ENCODE measurements at places on chromosomes 6 and 20.

GRCh38 chr6:33314943-33315792 lies 1.3 kb upstream of the TAPBP start:
- DNase-seq, result no peak

DNA sequence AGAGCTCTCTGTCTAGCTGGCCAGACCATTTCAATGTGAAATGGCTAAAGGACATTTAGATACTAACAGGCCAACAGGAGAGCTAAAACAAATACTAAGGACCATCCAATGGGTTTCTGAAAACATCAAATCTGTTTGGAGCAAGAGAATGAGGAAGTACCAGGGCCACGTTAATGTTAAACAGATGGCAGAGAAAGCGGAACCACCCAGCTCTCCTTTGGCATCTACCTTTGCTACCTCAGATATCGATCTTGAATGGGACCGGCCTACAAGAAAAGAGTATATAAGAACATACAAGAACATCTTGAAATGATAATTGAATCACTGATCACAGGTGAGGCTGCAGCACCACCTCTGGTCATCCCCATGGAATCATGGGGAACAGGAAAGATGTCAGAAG lies 31.8 kb downstream of the KCNK5 start:
- no peak for DNase-seq

- no peak for DNase-seq
Observed at GRCh38 chr6:54992789-54993188, 146.2 kb downstream of the FAM83B start.

DNA sequence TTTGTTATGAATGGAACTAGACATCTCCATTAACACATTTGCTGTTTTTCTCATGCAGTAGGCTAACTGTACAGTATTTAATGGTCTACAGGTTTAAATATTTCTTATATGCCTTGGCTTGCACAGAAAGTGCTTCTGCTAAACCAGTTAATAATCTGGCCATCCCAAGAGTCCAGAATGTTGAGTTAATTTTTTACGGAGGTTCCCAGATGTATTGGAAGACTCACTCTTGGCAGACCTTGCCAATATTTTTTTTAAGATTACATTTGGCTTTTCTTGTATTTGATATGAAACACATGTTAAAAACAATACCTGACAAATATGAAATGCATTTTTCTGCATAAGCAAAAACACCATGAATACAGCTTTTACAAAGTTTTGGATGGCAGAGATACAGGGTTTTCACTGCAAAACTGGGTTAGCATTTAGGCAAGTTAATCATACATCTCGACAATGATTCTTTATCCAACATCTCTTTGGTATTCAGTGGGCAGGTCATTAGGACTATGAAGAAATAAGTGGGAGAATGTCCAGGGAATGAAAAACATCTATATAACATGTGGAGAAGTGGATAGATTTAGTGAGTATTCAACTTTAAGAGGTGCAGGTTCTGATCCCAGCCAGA lies 94.0 kb downstream of the SGK1 start:
- DNase-seq, result no peak

GRCh38 chr6:150032598-150032997 lies 7.3 kb upstream of the RAET1L start:
- no peak for DNase-seq

GRCh38 chr20:9214685-9215084 lies 145.8 kb downstream of the PLCB4 start:
- no peak for DNase-seq

DNA sequence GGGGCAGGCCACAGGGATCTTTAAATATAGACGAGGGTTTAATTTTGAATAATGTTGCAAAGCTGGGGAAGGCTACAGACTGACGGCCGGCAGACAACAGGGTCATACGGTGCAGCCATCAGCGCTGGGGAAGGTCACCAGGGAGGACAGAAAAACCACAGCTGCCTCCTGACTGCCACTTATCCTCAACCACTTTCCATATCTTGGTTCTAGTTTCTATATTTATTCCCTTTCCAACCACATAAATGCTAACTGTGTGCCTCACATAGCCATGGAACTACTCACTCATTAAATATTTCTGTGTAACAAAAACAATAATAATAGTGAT lies 85.7 kb upstream of the AGPAT4 start:
- DNase-seq, result no peak

GRCh38 chr20:57780398-57780797 lies 70.6 kb upstream of the PMEPA1 start:
- DNase-seq, result no peak

DNA sequence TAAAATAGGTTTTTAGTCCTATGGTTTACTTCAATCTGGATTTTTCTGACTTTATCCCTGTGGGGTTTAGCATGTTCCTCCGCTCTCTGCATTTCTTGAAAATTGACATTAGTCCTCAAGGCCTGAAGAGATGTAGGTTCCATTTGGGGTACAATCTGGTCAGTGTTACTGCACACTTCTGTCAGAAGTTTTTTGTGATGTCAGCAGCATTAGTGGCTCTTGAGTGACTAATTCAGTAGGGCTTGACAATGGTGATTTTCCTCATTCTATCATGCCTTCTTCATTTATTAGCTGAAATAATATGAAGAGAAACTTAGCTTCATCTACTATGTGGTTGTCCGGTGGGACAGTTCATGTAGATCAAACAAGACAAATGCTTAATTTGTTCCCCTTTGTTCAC lies 114.6 kb downstream of the PDE10A start:
- no peak for DNase-seq

- no peak for DNase-seq
Observed at GRCh38 chr6:141264101-141264500, 868.6 kb upstream of the GJE1 start.

DNA sequence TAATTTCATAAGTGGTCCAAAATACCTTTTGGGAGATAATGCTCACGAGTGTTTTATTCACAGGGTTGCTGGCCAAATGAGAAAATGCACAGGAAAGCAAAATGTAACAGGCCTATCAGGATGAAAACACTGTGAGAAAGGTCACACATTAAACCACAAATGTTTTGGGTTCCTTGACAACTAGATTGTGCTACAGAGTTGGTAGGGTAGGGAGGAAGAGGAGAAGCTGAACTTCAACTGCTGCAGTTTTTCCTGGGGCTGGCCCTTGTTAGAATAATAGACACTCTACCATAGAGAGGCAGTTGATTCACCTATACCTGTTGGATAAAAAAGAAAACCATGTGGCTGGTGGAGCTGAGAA lies 28.1 kb upstream of the PAQR8 start:
- DNase-seq, result no peak

- no peak for DNase-seq
Observed at GRCh38 chr6:154487367-154488247, 22.9 kb downstream of the CNKSR3 start.

GRCh38 chr20:34375977-34376430 lies 12.9 kb downstream of the ITCH start:
- DNase-seq, result no peak

- DNase-seq, result no peak
Observed at GRCh38 chr6:112879920-112880413, 532.8 kb downstream of the RFPL4B start.

GRCh38 chr20:4161401-4162251 lies 146.3 kb upstream of the RNF24 start:
- peak; percentile 19 for DNase-seq

DNA sequence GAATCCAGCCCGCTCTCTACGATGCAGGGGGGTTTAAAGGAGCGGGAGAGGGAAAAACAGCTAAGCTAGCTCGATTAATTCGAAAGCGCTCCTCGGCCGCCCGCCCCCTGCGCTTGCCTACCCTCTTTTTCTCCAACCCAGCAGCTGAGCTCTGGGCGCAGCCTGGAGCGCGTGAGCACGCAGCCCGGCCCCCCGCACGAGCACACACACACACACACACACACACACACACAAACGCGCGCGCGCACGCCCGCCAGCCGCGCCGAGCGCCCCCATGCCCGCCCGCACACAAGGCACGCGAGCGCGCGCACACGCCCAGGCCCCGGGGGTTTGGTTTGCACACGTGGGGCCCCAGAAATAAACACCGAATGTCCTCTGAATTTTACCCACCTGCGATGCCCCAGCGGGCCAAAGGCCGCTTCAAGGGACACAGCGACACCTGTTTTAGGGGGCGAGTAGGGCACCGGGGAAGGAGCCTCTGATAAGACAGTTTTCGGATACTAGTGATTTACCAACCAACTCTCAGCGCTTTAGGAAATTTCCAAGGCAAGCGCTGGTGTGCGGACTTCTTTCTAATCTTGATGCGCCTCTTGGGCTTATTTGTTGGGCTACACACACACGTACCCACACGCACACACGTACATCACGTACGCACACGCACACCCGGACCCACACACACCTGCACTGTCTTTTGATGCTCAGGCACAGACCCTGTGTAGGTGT lies 802 bp upstream of the NRN1 start:
- DNase-seq, result no peak

- no peak for DNase-seq
Observed at GRCh38 chr20:37455659-37456058, 65.4 kb upstream of the NNAT start.

DNA sequence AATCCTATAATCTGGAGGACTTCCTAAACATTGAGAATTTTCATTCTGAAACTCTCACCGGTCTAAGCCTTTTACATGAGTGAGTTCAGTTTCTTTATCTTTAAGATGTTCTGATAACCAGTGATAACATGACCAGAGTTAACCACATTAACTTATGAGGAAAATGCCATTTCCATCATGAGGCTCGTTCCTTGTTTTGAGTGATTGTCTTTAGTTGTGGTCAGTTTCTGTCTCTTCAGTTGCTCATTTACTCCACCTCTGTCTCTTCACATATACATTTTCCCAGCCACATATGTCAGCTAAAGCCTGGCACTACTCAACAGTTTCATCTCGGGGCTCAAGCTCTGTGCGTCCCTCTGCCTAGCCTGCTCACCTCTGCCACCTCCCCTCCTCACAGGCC lies 70.4 kb downstream of the JAG1 start:
- no peak for DNase-seq

GRCh38 chr6:33992191-33992590 lies 153.7 kb downstream of the GRM4 start:
- DNase-seq, result no peak

- DNase-seq, result peak; percentile 37
Observed at GRCh38 chr20:33733654-33734576, 2.1 kb downstream of the ZNF341 start.

DNA sequence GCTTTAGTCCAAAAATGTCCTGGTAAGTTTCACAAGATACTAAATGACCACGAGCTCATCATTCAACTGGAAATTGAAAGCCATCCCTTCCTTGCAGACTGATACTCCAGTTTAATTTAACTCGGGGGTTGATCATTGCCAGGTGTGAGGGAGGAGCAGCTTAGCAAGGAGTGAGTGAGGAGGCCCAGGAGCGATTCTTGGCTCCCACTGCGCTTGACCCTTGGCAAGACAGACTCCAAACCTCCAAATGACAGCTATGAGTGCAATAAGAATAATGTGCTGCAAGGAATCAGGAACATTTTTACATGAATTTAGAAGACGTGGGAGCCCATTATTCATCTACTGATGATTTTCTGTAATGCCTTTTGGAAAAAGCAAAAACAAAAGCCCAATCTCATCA lies 64.9 kb downstream of the LAMA4 start:
- DNase-seq, result no peak

DNA sequence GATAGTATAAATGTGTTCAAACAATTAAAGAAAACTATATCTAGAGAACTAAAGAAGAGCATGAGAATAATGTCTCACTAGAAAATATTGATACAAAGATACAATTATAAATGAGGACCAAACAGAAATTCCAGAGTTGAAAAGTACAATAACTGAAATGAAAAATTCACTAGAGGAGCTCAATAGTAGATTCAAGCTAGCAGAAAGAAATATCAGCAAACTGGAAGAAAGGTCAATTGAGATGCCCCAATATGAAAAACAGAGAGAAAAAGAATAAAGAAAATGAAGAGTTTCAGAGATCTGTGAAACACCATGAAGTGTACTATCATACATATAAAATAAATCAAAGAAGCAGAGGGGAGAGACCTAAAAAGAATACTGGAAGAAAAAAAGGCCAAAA lies 18.0 kb upstream of the BRPF3 start:
- DNase-seq, result no peak

DNA sequence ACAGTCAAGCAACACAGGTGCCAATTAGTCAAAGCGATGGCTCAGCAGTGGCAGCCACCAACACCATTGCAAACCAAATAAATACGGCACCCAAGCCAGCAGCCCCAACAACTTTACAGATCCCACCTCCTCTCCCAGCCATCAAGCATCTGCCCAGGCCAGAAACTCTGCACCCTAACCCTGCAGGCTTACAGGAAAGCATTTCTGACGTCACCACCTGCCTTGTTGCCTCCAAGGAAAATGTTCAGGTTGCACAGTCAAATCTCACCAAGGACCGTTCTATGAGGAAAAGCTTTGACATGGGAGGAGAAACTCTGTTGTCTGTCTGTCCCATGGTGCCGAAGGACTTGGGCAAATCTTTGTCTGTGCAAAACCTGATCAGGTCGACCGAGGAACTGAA lies 30.6 kb downstream of the KHDC1L start:
- DNase-seq, result no peak

- DNase-seq, result no peak
Observed at GRCh38 chr6:170446841-170447560, 106.1 kb downstream of the PSMB1 start.

Data from GM12878 (cell line).